ENCODE measurements at places on chromosomes 7 and 10.

DNA sequence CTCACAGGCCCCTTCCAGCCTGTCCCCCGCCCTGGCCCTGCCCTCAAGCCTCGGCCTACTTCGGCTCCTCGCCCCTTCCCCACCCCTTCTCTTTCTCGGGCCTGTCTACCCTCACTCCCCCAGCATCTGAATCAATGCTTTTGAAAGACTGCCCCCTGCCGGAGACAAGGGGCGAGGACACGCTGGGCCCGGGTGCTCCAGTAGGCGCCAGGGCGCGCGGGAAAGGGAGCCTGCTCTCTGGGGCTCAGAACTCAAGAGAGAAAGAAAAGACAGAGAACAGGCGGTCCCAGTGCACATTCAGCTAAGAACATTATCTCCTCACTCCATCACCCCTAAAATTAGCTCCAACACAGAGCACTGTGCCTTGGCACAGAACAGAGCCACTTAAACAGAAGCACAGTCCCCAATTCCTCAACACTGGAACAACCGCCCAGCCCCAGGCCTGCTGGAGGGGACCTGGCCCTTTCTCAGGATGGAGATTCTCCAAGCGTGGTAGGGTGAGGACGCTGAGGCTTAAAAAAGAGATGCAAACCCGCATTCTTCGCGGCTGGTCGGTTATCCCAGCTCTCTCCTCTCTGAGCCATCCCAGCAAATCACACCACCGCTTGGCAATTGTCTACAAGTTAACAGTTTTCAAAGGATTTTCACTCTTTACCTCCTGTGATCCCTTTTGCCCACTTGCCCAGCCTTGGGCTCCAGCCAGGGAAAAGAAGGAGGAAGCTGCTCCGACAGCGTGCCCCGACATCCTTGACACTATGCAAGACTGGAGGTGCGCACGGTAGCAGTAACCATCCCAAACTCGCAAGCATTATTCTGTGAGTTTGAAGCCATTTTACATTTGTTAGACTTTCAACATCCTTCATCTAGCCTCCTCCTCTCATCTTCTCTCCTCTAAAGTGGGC is 2.1 kb downstream of the GIGYF1 start:
- no peak overlapping the region for H3K4me3 ChIP-seq
- peak overlapping the region; percentile 97 for H3K27ac ChIP-seq
- peak; percentile 85 for DNase-seq
- H3K36me3 ChIP-seq = peaks cover 20% of the 10 kb centered on the region
- no peaks in the 10 kb centered on the region for H3K4me1 ChIP-seq

GRCh38 chr7:103731169-103731568 is 258.3 kb downstream of the RELN start:
- H3K27ac ChIP-seq = no peak overlapping the region
- no peaks in the 10 kb centered on the region for H3K36me3 ChIP-seq
- no peak overlapping the region for H3K4me3 ChIP-seq
- H3K4me1 ChIP-seq = peaks cover 4% of the 10 kb centered on the region

- H3K27me3 ChIP-seq = no peaks in the 10 kb centered on the region
- peaks cover 3% of the 10 kb centered on the region for H3K36me3 ChIP-seq
- H3K4me3 ChIP-seq = no peak overlapping the region
- H3K4me1 ChIP-seq = peaks cover 14% of the 10 kb centered on the region
These were observed 52.0 kb upstream of the KCTD7 start for GRCh38 chr7:66576646-66577045.

- peaks cover 69% of the 10 kb centered on the region for H3K36me3 ChIP-seq
- H3K4me1 ChIP-seq = no peaks in the 10 kb centered on the region
- DNase-seq = no peak
- no peak within 1 kb of the TSS for H3K4me3 ChIP-seq
- no peak within 1 kb of the TSS for H3K27ac ChIP-seq
- H3K27me3 ChIP-seq = no peaks in the 10 kb centered on the region
These were observed at the start of gene MSS51 for GRCh38 chr10:73433538-73433867. TSS of gene MSS51 (minus strand) at chr10:73433561. CDS start at chr10:73428284, 5,277 bp downstream.

GRCh38 chr10:86211691-86212390 is 154.8 kb downstream of the GRID1 start:
- H3K27ac ChIP-seq = no peak overlapping the region
- no peak for DNase-seq
- no peaks in the 10 kb centered on the region for H3K36me3 ChIP-seq
- H3K4me3 ChIP-seq = no peak overlapping the region

DNA sequence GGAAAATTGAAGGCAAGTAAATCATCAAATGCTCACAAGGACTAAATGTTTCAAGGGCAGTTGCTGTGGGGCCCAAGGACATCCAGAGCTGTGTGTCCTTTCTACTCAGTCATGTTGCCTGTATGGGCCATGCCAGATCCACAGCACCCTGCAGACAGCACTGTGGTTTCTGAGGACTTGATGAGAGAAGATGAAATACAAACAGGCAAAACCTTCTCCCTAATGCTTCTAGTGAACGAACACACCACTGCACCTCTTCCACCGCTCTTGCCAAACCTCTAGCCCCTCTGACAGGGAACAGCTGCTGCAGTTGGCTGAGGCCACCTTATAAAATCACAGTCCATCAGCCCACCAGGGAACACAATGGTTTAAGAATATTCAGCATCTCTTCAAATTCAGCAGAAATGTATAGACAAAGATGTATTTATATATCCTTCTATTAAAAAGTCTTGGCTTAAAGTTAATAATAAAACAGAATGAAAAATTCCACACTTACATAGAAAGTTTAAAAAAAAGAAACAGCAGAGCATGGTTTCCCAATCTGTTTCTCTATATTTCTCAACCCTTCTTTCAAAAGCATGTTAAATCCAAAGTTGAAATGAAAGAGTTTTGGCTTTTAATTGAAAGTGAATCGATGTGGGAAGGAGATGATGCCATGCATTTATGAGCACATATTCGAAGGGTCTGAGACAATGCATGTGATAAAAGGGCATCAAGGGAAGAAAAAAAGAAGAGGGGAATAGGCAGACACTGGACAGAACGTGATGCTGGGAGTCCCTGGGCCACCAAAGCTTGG is 14.0 kb downstream of the CYP3A7 start:
- no peaks in the 10 kb centered on the region for H3K4me1 ChIP-seq
- H3K36me3 ChIP-seq = no peaks in the 10 kb centered on the region
- H3K27me3 ChIP-seq = no peaks in the 10 kb centered on the region
- DNase-seq = no peak

DNA sequence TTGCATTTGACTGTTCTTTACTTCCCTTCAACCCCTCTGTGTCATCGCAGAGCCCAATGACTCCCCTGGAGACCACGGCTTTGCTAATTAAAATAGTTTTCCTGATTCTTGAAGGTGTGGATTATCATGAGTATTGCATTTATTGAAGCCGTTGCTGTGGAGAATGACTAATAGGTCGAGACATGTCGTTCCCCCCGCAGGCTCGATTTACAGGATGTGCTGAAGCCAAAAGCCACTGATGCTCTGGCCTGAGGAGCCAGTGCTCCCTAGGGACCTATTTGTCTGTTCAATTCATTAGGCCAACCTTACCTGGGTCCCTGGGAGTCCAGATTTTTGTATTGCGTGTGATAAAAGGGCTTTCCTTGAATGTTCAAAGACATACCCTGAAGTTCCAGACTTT is 102.3 kb downstream of the NPTX2 start:
- DNase-seq = no peak
- H3K4me3 ChIP-seq = no peak overlapping the region
- H3K4me1 ChIP-seq = no peaks in the 10 kb centered on the region
- no peak overlapping the region for H3K27ac ChIP-seq

GRCh38 chr7:31526864-31527263 is 13.0 kb downstream of the ITPRID1 start:
- no peak for DNase-seq
- no peaks in the 10 kb centered on the region for H3K36me3 ChIP-seq
- no peaks in the 10 kb centered on the region for H3K4me1 ChIP-seq

- H3K27me3 ChIP-seq = no peaks in the 10 kb centered on the region
- DNase-seq = no peak
- no peaks in the 10 kb centered on the region for H3K4me1 ChIP-seq
- no peak overlapping the region for H3K27ac ChIP-seq
- no peak overlapping the region for H3K4me3 ChIP-seq
These were observed 61.7 kb upstream of the ITGA8 start for GRCh38 chr10:15781381-15781960.

GRCh38 chr10:47207281-47207615 is 92.7 kb upstream of the GDF10 start:
- H3K4me3 ChIP-seq = no peak overlapping the region
- DNase-seq = no peak
- H3K27me3 ChIP-seq = no peaks in the 10 kb centered on the region
- no peaks in the 10 kb centered on the region for H3K4me1 ChIP-seq
- no peaks in the 10 kb centered on the region for H3K36me3 ChIP-seq
- no peak overlapping the region for H3K27ac ChIP-seq

DNA sequence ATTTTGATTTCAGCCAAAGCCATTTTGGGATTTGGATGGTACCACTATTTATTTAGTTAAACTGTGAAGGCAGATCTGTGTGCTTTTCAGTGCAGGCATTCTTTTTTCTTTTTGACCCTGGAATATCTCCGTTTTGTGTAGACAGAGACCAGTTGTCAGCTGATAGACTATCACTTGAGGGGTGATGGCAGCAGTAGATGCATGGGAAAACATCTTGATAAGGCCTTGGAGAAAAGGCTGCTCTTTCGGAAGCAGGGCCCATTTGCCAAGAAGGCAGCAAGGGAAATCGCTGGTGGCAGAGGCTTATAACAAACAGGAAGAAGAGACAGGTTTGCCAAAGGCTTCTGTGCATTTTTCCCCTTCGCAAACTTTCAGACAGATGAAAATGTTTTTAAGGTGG is 2.6 kb upstream of the BMPER start:
- no peak overlapping the region for H3K4me3 ChIP-seq
- no peaks in the 10 kb centered on the region for H3K36me3 ChIP-seq

DNA sequence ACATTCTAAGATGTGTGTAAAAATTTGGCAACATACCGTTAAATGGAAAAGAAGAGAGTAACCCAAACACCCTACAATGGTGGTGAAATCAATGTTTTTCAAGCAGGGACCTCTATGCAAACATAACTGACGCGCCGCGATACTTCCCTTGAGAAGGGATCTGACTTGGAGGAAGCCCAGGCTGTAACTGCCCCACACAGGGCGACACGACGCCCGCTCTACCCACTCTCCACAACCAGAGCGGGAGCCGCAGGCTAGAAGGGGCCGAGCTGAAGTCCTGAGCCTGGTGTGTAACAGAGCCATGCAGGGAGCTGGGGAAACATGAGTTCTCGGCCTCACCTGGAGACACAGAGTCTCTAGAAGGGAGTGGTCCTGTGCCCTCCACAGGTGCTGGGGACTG is 120.2 kb downstream of the FAM53B start:
- H3K4me3 ChIP-seq = no peak overlapping the region
- no peak for DNase-seq
- no peak overlapping the region for H3K27ac ChIP-seq
- H3K4me1 ChIP-seq = peaks cover 71% of the 10 kb centered on the region
- no peaks in the 10 kb centered on the region for H3K27me3 ChIP-seq

DNA sequence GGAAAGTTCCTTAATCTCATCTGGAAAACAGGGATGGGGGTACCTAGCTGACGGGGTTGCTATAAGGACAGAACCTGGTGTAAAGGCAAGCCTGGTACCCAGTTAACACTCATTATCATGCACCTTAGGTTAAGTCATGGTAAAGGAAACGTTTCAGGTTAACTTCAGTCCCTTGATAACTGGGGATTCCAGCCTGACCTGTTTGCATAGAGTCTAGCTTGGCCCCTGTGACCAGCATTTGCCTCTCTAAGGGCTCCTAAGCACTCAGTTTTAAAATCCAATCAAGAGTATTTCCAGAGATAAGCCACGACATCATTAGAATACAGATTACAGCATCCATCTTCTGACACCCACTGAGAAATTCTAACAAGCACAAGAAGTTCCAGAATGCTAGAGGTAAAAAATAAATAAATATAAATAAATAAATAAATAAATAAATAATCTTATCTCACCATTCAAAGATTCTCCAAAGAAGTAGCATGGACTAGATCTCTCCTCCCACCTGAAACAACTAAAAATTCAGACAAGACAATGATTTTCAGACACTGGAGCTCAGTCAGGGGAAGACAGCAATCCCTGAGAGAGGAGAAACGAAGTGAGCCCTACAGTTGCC is 184.6 kb downstream of the KCNMA1 start:
- H3K4me3 ChIP-seq = no peak overlapping the region
- no peaks in the 10 kb centered on the region for H3K4me1 ChIP-seq
- no peaks in the 10 kb centered on the region for H3K27me3 ChIP-seq
- H3K36me3 ChIP-seq = no peaks in the 10 kb centered on the region
- H3K27ac ChIP-seq = no peak overlapping the region

- no peaks in the 10 kb centered on the region for H3K27me3 ChIP-seq
- H3K4me3 ChIP-seq = no peak overlapping the region
These were observed 326.0 kb downstream of the RPS24 start for GRCh38 chr10:78359640-78360091.

- H3K36me3 ChIP-seq = no peaks in the 10 kb centered on the region
- no peak for DNase-seq
- H3K27me3 ChIP-seq = no peaks in the 10 kb centered on the region
- H3K4me3 ChIP-seq = no peak overlapping the region
- no peaks in the 10 kb centered on the region for H3K4me1 ChIP-seq
These were observed 42.7 kb upstream of the SEMA3D start for GRCh38 chr7:85229544-85229943.

DNA sequence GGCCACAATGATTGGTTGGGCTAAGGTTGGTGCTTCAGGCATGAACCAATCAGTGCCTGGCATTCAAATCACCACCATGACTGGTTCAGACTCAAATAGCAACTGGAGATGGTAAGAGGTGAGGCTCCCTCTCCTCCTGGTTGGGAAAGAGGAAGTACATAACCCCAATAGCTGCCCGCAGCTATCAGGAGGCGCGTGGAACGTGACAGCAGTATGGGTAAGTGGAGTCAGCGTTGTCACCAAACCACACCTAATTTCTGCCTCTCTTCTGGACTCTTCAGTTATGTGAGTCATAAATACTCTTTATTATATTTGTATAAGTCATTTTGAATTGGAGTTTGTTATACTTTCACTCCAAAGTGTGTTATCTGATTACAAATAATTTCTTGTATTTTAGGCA is 17.9 kb upstream of the ITGA8 start:
- no peaks in the 10 kb centered on the region for H3K27me3 ChIP-seq
- no peaks in the 10 kb centered on the region for H3K4me1 ChIP-seq
- DNase-seq = no peak

- no peaks in the 10 kb centered on the region for H3K27me3 ChIP-seq
- H3K4me3 ChIP-seq = no peak overlapping the region
- no peaks in the 10 kb centered on the region for H3K4me1 ChIP-seq
- DNase-seq = no peak
- H3K36me3 ChIP-seq = no peaks in the 10 kb centered on the region
These were observed 18.6 kb downstream of the MAGI2 start for GRCh38 chr7:79434867-79435266.

DNA sequence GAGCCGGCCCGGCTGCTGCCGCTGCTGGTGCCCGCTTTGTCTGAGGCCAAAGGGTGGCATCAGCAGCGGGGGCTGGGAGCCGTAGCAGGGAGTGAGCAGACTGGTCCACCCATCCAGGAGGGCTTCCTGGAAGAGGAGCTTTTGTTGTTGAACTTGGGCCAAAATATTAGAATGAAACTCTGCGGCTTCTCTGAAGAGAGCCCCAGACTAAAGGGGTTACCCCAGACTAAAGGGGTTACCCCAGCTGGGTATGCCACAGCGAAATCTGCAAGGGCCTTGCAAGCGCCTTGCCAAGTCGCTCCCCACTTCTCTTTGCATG is 154.7 kb upstream of the ZMIZ1 start:
- H3K36me3 ChIP-seq = no peaks in the 10 kb centered on the region
- DNase-seq = no peak
- H3K4me1 ChIP-seq = no peaks in the 10 kb centered on the region
- H3K27me3 ChIP-seq = no peaks in the 10 kb centered on the region
